Activated CD8-positive, alpha-beta memory T cell treated with anti-CD3 and anti-CD28 coated beads, Interleukin-2, amount 50 U/mL, for 48 hours (primary cell): ENCODE measurements at places on chromosomes 7 and 10.
A peak's percentile ranks its signal among the peaks of the same experiment; 100 is the strongest.

- DNase-seq = no peak
Observed at GRCh38 chr7:158302274-158303070, 285.2 kb downstream of the PTPRN2 start.

GRCh38 chr7:27141923-27142579, 1.4 kb downstream of the HOXA5 start:
- DNase-seq = peak; percentile 32

DNA sequence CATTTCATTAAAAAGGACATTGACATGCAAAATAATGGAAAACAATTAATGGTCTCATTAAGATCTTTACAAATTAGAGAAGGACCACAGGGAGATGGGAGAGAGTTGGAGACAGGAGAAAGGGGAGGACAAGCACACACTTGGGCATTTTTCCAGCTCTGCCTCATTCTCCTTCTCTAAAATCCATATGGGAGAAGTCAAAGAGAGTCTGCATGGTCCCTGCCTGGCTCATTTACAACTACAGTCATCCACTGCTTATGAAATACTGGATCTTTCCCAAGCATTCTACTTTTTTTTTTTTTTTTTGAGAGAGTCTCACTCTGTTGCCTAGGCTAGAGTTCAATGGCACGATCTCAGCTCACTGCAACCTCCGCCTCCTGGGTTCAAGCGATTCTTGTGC, 518.9 kb upstream of the CELF2 start:
- no peak for DNase-seq

DNA sequence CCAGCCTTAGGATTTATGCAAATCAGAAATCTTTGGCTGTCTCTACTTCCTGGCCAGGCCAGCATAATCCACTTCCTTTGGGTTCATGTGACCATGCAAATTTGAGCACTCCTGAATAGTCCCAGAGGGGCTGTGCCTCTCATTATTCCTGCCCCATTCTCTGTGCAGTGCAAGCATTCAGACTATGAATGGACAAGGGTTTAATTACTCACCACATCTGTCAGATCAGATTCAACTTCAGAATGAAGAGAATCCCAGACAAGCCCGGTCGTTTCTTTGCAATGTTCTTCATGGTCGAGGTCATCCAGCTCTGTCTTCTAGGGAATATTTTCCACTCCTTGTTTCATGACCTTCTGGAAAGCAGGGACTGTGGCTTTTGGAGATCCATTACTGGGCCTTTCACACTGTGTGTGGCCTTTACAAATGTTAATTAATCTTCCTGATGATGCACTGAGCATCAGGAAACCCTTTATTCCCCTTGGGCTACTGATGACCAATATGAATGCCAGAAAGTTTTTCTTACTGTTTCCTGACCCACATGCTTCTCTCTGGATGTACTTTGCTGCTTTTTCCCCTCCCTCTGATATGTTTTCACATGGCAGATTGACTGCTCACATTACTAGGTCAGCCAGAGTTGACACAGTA, 217.6 kb upstream of the TCF7L2 start:
- no peak for DNase-seq

GRCh38 chr7:157058701-157059100, 48.2 kb upstream of the MNX1 start:
- DNase-seq = no peak
